ENCODE measurements at places on chromosomes 12 and 14.

GRCh38 chr14:36493761-36494160 lies 26.3 kb downstream of the NKX2-1 start:
- DNase-seq, result no peak

DNA sequence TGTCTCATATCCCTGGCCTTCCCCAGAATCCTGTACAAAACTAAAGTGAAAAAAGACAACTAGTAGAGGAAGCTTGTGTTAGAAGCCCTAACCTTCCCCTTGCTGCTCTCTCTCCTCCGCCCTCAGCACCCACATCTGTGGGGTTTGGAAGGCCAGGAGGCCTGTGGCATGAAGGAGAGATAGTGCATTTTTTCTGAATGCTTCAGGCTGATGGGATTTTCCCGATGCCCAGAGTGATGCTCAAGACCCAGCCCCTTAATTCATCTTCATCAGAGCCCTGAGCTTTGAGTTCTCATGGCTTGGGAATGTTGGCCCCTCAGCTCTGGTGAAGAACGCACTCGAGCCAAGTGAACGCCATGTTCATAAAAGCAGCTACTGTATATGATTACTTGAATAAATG lies 5.9 kb downstream of the FGF6 start:
- no peak for DNase-seq

- DNase-seq, result no peak
Measured at GRCh38 chr12:82728710-82729109, 42.0 kb downstream of the TMTC2 start.

DNA sequence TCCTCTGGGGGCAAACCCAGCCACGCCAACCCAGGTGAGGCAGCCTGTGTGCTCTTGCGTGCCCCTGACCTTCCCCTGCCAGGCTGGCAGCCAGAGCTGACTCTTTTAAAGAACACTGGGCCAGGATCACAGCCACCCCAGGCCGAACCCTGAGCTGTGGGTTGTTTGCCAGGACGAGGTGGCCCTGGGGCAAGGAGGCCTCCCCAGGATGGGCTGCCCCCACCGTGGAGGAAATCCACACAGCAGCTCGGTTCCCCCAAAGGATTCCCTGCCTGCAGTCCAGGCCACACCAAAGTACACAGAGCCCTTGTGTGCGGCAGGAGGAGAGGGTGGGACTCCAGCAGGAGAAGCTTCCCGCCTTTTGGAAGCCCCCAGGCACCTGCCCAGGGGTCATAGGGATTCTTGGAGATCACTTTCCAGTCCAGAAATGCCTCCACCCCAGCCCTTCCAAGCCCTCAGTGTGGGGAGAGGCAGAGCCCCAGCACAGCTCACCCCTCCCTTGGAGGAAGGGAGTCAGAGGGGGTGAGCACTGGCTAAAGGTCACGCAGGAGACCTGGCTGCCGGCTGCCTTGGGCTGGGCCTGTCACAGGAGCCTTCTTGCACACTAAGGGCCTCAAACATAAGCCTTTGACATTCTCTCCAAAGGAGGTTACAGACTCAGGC lies 115.6 kb downstream of the CALM1 start:
- no peak for DNase-seq

- no peak for DNase-seq
Measured at GRCh38 chr14:52769887-52770286, 21.5 kb downstream of the GNPNAT1 start.

DNA sequence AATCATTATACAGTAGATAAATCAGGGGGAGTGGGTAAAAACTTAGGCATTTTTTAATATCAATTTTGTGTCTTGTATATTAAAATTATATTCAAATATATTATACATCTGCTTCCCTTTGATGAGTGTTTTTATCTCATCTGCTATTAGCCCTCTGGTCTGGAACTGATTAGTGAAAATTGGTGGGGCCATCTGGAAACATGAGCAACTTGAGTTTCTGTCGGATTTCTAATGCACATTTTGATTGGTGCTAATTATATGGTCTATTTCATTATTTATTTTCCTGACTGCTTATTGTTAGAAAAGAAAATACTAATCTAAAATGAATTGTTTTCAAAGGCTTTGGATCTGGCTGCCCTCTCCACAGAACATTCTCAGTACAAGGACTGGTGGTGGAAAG lies 28.2 kb downstream of the TTC8 start:
- DNase-seq, result no peak

DNA sequence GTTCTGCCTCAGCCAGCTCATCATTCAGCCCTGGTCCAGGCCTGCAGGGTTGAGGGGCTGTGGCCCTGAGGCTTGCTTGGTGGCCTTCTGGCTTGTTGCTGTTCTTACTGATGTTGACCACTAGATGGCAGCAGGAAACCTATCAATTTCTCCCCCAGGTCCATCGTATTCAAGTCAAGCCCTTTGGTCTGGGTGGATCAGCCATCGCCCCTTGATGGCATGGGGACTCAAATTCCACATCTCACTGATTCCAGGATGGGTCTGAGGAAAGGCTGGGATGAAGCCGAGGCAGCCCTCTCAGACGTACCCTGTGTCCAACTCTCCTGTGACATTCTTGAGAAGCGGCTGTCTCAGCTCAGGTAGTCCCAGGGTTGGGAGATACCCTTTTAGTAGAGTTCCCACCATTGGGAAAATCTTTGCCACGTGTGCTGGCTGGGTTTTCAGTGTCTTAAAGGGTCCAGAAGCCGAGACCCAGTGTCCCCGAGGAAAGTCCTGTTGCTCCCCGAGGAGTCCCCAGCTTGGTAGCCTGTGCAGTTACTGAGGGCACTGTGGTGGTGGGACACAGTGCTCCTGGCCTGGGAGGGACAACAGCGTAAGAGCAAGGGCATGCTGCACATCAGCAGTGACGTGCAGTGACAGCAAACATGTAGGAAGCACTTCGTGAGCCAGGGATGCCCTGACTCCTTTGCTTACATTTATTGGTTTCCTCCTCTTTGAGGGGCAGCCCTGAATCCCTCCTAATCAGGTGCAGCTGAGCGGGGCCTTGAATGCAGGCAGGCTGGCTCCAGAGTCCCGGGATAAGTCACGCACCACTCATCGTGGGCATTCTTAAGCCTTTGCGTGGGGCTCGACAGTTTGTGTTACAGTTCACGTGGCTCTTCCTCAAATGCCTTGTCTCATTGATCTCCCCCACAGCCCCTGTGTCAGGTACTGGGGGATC lies 58.6 kb downstream of the TSPAN9 start:
- DNase-seq, result no peak

GRCh38 chr12:93404961-93405849 lies 27.5 kb downstream of the NUDT4 start:
- no peak for DNase-seq

DNA sequence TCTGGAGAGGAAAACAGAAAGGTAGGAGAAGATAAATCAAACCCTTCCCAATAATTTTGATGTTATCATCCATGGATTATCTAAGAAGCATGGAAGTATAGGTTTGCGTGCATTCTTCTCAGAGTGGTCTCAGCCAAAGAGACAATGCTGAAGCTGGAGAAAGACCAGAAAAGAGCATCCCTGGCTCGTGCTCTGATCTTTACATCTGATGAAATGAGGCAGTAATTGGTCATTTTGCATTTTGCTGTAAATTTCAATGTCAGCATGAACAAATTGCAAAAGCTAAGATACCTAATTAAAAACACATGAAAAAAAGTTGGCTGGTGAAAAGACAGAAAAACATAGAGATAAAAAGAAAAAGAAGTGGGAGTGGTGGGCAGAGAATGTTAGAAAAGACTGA lies 252.4 kb downstream of the ITPR2 start:
- DNase-seq, result no peak

GRCh38 chr12:121871467-121871866 lies 12.8 kb upstream of the HPD start:
- no peak for DNase-seq

GRCh38 chr14:55160989-55161388 lies 30.4 kb downstream of the DLGAP5 start:
- no peak for DNase-seq

GRCh38 chr14:55151601-55152000 lies 22.5 kb downstream of the LGALS3 start:
- DNase-seq, result no peak

- no peak for DNase-seq
Measured at GRCh38 chr14:72686101-72686500, 207.8 kb downstream of the DPF3 start.

DNA sequence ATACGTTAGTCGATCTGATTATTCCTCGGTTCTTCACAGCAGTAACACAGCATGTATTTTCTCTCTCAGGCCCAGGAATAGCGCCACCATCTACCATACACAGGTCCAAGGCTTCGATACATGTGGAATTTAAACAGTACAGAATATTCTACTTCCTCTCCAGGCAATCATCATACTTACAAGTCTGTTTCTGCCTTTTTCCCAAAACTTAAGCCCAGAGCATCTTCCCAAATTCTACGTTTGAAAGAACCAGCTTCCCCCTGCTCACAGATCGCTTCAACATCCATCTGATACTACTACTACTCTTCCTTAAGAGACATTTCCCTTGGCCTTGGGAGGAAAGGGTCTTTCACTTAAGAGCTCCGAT lies 626 bp downstream of the TXNDC16 start:
- no peak for DNase-seq

DNA sequence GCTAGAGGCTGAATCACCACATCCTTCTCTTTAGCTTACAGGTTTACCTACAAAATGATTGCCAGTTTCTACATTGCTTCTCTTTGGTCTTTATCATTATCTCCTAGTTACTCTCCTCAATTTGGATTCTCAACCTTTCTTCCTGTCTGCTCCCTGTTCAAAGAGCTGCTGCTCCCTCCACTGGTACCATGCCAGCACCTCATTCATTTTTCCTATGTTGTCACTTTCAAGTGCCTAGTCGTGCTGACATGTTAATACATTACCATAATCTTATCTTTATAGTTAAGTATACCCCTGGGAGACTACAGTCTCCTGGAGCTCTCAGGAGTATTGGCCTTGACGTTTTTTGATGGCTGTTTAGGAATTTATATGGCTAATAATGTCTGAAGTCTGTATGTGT lies 14.2 kb downstream of the FRS2 start:
- DNase-seq, result no peak

GRCh38 chr14:69153152-69153872 lies 393 bp upstream of the DCAF5 start:
- DNase-seq, result no peak

DNA sequence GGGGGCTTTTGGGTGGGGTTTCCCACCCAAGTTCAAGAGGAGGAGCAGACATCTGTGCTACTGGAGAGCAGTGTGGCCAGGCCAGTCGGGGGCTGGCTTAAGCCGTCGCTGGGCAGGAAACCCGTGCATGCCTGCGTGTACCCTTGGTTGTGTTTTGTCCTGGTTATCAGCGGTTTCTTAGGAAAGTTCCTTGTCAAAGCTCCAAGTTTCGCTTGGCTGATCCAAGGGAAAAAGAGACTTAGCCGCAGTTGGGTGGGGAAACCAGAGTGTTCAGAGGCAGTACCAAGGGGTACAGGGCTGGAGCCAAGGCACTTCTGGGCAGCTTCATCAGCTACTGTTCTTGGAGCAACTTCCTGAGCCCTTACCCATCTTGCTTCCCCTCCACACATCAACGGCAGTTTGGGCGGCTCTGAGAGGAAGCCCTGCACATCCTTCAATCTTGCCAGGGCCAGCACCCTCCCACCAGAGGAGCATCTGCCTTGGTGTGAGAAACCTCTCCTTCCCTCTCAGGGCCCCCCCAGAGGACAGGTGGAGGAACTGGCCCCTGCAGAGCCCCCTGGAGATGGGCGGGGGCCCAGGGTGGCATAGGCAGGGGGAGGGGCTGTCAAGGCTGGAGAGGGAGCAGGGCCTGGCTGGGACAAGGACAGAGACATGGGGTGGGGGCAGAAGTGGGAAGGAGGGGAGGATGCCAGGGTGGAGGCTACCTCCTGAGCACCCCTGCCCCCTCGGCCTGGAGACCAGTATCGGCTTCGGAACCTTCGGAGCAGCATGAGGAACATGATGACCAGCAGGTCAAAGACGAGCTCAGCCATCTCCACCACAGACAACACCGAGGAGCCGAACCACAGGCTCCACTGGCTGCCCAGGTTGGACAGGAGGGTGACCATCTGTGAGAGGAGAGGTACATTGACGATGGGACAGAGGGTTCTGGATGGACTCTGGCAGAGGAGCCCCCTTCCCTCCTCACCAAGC lies 5.8 kb upstream of the TNFRSF1A start:
- no peak for DNase-seq

GRCh38 chr14:106204063-106204462 lies 677.7 kb downstream of the TMEM121 start:
- no peak for DNase-seq

GRCh38 chr12:91579516-91580263 lies 397.1 kb upstream of the DCN start:
- DNase-seq, result no peak

- no peak for DNase-seq
Measured at GRCh38 chr12:70795608-70796007, 124.9 kb downstream of the PTPRR start.

DNA sequence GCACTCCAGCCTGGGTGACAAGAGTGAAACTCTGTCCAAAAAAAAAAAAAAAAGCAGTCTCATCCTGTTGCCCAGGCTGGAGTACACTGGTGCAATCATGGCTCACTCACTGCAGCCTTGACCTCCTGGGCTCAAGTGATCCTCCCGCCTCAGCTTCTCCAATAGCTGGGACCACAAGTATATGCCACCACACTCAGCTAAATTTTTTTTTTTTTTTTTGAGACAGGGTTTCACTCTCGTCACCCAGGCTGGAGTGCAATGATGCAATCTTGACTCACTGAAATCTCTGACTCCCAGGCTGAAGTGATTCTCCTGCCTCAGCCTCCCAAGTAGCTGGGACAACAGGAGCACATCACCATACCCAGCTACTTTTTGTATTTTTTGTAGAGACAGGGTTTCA lies 5.2 kb upstream of the CNPY2 start:
- no peak for DNase-seq

DNA sequence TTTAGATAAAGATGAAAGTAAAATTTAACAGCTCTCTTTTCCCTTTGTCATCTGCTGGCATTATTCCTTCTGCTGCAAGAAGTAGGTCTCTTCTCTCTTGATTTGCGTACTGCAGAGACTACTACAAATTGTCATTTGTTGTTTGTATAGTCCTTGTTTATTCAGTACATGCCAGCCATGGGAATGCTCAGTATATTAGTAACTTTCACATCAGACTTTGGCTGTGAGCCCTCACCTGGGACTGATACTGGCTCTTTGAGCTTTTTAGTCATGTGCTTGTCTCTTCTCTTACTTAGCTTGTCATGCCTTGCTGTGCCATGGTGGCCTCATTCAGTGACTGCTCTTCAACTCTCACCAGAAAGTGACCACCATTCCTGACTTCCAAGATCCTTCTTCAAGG lies 169.8 kb downstream of the PRKCH start:
- no peak for DNase-seq

- no peak for DNase-seq
Measured at GRCh38 chr12:53094394-53094787, 3.1 kb upstream of the IGFBP6 start.

DNA sequence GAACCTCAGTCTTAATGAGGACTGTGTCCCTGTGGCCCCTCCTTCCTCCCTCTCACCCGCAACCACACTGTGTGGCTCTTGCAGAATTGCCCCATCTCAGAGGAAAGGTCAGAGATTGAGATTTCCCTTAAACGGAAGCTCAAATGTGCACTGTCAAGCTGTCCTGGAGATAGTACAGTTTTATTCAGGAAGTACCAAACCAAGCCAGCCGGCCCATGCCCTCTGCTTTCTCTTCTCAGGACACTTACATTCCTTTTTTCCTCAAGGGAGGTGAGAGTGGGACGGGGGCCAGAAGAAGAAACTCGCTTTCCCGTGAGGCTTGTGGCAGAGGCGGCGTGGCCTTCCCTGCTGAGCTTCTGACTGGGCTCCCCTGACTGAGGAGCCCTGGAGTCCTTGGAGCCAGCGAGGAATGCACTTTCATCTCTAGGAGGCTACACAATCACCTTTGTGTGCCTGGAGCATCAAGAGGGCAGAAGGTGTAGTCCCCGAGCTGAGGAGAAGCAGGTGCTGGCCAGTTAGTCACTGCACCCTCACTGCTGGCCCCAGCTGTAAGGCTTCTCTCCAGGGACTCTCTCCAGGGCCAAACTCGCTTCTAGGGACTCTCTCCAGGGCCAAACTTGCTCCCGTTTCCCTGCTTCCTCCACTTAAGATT lies 24.1 kb upstream of the ATP2A2 start:
- DNase-seq, result no peak
